H9 (cell line): ENCODE measurements at places on chromosomes 5 and 9. TPM values are rescaled to one million over a fixed set of nuclear protein-coding genes. Genes with fewer than 3 reads are reported as not detected.

GRCh38 chr9:106487266-106487665, 375.7 kb upstream of the ZNF462 start:
- no peak for DNase-seq

DNA sequence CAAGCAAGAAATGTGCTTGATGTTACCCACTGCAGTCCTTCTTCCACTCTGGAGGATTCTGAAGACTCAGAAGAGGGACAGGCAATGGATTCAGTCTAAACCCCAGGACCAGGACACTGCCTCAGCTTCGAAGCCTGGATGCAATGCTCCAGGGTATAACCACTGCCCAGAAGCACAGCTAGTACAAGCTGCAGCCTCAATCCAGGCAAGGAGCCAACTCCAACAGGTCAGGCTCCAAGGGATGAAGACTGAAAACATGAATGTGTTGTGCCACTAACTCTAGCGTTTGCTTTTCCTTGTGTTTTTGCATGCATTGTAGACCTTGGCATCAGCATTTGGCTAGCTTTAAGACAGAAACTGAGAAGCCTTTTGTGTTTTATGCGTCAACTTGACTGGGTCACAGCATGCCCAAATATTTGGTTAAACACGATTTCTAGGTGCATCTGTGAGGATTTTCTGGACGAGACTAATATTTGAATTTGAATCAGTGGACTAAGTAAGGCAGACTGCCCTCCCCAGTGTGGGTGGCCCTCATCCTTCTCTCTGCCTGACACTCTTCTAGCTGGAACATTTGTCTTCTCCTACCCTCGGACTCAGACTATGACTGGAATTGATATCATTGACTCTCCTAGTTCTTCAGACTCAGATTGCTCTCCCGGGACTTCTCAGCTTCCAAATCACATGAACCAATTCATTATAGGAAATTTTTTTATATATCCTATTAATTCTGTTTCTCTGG, 20.5 kb upstream of the GPX3 start:
- DNase-seq = peak; percentile 20

GRCh38 chr9:124752967-124753366, 18.1 kb downstream of the NR6A1 start:
- no peak for DNase-seq

DNA sequence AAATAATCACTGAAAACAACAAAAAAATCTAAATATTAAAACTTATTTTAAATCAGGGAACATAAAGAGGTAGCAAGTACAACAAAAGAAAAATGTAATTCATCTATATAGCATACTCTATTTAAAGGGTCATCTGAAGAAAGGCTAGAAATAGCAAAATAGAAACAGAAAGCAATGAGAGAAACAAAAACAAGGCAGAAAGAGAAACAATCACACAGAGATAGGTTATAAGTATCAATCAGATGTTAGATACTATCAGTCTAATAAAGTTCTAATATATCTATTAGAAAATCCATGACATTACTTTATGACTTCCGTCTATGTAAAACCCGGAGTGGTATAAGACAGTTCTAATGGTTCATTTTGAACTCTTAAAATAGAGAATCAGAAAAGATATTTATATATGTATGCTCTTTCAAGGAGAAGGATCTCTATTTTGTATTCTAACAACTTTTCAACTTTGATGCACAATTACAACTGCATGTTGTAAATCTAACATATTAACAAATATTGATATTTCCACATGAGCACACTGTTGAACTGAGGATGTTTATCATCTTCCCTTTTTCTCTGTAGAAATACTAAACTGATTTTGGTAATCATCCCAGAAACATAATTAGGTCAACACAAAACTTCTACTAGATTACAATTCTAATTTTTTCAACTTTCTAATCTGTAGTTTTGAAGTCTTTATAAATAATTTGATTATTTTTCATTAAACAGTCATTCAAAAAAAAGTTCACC, 15.8 kb downstream of the RICTOR start:
- no peak for DNase-seq

GRCh38 chr5:36168737-36169136, 16.8 kb downstream of the SKP2 start:
- no peak for DNase-seq

DNA sequence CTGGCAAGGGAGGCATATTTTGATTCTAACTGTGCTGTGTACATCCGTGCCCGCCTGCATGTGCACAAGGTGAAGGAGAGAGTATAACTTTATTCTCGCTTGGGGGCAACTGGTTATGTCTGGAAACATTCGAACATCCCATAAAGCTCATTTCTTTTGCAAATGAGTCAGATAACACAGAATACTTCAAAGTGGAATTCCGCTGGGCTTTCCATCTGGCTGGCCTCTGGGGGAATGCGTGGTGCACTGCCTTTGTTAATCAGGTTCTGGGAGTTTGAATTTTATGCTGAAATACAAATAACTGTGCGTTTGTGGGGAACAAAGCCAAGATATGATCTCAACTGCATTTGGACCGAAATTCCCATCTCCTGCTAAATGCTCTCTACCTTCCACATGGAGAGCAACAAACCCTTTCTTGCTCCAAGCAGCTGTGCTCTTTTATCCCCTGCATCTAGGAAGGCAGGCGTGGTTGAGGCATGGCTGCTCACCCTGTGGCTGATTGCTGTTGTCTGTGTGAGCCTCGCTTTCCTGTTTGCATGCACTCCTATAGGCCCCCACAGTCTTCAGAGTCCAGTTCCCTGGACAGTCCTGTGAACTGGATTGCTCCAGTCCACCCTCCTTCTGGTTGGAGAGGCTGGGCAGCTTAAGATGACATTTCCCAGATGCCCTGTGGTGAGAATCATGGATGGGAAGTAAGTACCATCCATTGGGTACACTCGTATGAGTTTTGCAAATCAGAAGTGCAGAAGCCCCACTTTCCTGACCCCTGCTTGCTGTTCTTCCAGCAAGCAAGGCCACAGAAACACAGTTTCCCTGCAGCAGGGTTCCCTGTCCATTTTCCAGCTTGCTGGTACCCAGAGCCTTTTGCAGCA, 82.9 kb upstream of the ALDH1B1 start:
- no peak for DNase-seq

The PTCH1 gene
- 6.5 and 9.1 TPM in 2 replicates for total RNA-seq

The PHF24 gene
- 0.24 and 0.68 TPM in 2 replicates for total RNA-seq
